AG09319 (cell line): ENCODE measurements at places on chromosomes 4 and X.
A peak's percentile ranks its signal among the peaks of the same experiment; 100 is the strongest.

DNA sequence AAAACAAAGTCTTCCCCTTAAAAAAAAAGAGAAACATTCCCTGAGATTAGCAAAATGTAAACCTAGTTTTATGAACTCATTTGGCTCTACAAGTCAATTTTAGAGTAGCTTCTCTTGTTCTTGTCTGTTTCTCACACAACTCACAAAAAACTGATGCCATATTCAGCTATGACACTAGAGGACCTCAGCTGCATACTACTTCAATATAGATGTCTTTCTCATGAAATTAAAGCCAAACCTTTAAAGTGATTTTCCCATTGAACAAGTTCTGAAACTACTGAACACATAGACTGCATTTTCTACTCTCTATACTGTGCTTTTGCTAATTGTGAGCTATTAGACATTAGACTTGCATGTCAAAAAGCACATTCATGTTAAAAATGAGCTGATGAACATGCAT, 49.8 kb downstream of the TBCK start:
- DNase-seq = peak; percentile 28

- DNase-seq = no peak
These were observed 95.9 kb downstream of the CFAP299 start for GRCh38 chr4:80431203-80431965.

DNA sequence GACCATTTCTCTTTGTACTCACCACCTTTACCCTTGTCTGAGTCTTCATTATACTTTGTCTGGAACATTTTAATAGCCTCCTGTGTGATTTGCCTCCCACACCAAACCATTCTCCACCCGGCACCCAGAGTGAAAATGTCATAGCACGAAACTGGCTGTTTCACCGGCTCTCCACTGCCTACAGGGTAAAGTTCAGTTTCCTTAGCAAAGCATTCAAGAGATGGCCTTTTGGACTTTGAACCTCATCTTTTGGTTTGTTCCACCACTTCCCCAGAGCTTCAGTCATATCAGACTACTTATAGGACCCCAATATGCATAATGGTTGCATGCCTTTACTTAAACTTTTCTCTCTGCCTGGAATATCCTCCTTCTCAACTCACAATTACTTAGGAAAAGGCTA, 38.3 kb downstream of the RAP2C start:
- DNase-seq = no peak

GRCh38 chr4:159144112-159144694, 41.3 kb downstream of the RAPGEF2 start:
- DNase-seq = no peak

DNA sequence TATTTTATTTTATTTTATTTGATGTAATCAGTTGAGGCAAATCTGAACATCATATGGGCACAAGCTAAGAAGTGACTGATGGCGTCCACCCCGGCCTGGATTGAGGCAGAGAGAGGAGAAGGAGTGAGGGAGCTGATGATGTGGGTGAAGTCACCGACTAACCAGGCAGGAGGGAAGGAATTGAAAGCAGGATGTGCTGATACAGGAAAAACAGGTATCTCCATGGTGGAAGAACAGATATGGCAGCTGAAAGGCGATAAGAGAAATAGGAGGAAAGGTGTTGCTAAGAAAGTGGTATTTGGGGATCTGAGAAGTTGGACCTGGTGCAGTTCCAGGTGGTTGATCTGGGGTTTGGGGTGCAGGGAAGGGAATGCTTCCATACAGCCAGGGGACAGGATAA, 37.6 kb upstream of the GYPB start:
- DNase-seq = no peak
